Lung (tissue), 17 donors: ENCODE measurements at places on chromosomes 6 and 20.

DNA sequence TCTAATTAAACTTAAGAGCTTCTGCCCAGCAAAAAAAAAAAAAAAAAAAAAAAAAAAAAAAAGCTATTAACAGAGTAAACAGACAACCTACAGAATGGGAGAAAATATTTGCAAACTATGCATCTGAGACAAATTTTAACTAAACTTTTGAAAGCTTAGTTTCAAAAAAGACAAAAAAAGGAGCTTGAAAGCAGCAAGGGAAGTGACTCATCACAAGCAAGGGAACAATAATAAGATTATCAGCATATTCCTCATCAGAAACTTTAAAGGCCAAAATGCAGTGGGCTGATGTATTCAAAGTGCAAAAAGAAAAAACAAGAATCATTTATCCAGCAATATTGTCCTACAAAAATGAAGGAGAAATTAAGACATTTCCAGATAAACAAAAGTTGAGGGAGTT is 158.6 kb downstream of the RNF144B start:
- DNase-seq: no peak

GRCh38 chr6:159099276-159099675 is 54.5 kb upstream of the TAGAP start:
- DNase-seq: no peak

- peak; percentile 89 for DNase-seq
Measured at GRCh38 chr20:20498076-20498861, 130.4 kb downstream of the INSM1 start.

- no peak for DNase-seq
Measured at GRCh38 chr6:31567531-31568370, 4.3 kb upstream of the LTA start.

- DNase-seq: no peak
Measured at GRCh38 chr6:134389658-134390057, 71.7 kb upstream of the SGK1 start.

- no peak for DNase-seq
Measured at GRCh38 chr6:28978959-28979561, 26.1 kb downstream of the ZNF311 start.

DNA sequence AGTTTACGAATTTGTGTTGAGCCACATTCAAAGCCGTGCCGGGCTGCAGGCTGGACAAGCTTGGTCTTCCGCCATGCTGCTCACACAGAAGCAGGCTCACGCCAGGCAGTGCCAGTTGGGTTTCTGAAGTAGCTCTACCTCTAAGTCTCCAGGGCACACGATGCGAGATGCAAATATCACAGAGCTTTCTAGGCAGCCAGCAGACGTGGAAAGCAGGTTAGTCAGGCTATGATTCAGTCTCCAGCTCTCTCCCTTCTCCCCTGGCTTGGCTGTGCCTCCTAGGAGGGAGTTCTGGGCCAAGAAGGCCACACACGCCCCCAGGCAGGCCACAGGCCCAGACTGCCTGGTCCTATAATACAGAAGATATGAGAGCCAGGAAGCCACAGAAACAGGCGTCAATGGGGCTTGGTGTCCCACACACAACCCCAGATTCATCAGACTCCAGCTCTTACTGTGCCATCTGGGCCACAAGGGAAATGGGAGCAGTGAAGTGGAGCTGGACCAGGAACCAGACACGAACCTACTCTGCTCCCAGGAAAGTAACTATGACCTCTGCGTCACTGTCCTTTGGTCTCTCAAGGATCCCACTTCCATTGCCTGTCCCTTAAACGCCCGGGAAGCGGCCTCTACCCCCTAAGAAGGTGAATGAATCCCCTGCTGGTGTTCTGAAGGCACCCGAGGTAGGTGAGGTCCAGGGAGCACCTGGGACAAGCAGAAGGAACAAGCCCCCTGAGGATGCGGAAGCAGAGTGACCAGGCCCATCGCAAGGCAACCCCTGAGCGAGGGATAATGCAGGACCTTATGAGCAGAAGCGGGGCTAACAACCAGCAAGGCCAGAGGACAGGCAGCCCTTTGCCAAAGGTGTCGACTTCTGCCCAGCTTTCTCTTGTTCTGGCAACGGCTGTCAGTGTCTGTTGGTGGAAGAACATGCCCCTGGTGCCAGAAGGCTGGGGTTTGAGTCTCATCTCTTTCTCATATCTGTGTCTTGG is 61.2 kb downstream of the GFOD1 start:
- peak; percentile 52 for DNase-seq

GRCh38 chr6:25599516-25600085 is 52.4 kb upstream of the SCGN start:
- no peak for DNase-seq

- DNase-seq: no peak
Measured at GRCh38 chr6:116450769-116451740, 10.1 kb upstream of the CALHM6 start.

DNA sequence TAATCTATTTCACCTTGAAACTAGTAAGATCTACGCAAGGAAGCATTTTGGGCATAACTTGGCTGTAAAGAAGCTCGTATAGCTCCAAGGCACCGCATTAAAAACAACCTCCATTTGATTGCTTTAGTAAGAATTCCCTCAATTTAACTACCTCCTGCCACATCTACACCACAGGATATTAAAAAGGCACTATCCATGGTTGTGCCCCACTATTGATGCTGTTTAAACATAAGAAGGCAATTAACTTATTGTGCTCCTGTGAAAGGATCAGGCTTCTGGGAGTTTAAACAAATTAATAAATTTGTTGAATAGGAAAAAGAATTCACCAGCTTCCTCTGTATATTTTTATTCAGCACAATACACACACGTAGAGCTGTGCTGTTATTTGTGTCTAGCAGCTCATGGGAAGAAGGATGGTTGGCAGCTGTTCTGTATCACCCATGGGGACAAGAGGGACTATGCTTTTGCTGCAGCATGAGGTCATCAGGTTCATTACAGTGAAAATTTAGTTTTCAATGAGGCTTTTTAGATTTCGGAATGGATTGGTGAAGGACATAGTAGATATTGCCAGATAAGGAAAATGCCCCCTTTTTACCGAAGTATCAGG is 513.3 kb downstream of the HAO1 start:
- DNase-seq: no peak

- peak; percentile 24 for DNase-seq
Measured at GRCh38 chr20:45629496-45630100, at the start of gene WFDC10A. Gene WFDC10A, plus strand, starts transcription at chr20:45629739. Its CDS starts 75 bp downstream, at chr20:45629814.

GRCh38 chr6:129667034-129667433 is 42.9 kb downstream of the ARHGAP18 start:
- no peak for DNase-seq

DNA sequence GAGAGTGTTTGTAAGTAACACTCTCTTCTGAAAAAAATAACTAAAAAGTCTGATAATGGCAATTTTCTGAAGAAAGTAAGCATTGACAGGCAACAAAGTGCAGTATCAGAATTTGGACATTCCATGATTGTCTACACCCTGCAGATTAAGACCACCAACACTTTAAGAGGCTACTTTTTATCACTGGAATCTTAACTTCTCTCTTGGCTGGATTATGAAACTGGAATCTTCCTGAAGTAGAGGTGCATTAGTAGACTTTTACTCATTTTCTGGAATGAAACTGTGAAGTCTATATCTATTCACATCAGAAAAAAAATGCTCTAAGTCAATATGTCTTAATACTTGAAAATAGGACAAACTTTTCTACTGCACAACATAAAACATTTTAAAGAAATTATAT is 547.5 kb downstream of the COL12A1 start:
- DNase-seq: no peak

GRCh38 chr6:17490724-17491123 is 97.3 kb downstream of the CAP2 start:
- DNase-seq: peak; percentile 70

DNA sequence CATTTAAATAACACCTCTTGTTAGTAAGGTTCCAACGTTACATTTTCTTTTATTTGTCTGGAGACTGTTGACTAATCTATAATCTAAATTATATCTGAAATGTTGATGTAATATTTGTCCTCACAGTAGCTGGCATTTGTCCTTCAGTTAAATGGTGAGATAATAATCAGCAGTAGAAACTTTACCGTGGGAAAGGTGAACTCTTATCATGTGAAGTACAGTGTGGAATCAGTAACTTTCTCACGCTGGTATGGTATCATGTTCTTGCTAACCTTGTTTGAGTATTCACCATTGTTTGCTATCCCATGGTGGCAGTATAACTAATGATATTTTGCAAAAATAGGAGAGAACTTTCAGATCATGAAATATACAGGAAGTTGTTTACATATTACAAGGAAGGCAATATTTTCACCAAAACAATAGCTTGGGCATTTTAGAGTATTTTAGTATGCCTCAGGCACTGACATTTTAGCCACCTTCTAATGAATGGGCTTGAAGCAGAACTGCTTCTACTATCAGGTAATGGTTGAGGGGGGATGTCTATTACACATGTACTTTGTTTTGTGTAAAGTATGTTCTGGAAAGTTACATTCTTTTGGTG is 4.8 kb downstream of the GMNN start:
- no peak for DNase-seq

DNA sequence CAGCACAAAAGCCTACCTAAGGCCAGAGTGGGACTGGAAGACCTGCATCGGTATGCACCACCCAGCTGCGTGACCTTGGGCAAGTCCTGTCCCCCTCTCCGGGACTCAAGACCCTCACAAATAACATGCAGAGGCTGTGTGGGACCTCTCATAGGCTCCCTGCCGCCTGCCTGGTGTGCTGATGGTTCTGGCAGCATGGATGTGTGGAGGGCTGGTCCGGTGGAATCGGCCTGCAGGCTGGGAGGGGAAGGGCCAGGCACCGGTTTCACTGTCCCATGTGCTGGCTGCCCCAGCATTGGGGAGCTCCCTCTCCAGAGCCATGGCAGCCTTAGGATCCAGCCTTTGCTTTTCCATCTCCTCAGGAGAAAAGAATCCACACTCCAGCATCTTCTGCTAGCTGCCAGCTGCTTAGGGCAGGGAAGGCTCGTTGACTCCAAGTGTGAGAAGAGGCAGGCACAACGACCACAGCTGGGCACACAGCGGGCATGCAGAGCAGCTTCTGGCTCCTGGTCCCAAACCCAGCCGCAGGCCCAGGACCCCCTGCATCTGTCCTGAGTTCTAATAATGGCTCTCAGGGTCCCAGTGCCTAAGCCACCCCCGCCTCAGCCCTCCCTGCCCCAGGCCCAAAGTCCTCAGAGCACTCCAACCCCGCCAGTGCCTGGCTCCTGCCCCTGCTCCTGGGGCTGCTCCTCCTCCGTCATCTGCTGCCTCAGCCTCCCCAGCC is 32.5 kb downstream of the TFEB start:
- no peak for DNase-seq

DNA sequence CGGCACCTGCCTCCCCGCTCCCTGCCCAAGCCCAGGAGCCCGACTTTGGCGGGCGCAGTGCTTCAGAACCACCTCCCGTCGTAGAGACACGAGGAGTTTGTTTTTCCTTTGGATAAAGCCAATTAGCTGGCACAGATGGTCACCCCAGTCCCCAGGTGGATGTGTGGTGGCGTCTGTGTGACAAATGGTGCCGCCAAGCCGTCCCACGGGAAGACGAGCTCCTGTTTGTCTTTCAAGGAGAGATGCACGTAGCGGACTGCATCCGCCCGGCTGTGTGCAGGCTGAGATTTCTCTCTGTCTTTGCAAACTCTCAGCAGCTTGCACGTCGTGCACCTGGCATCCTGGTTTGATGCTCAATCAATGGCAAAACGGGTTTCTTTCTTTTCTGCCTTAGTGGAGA is 16.1 kb upstream of the MRGBP start:
- DNase-seq: no peak

DNA sequence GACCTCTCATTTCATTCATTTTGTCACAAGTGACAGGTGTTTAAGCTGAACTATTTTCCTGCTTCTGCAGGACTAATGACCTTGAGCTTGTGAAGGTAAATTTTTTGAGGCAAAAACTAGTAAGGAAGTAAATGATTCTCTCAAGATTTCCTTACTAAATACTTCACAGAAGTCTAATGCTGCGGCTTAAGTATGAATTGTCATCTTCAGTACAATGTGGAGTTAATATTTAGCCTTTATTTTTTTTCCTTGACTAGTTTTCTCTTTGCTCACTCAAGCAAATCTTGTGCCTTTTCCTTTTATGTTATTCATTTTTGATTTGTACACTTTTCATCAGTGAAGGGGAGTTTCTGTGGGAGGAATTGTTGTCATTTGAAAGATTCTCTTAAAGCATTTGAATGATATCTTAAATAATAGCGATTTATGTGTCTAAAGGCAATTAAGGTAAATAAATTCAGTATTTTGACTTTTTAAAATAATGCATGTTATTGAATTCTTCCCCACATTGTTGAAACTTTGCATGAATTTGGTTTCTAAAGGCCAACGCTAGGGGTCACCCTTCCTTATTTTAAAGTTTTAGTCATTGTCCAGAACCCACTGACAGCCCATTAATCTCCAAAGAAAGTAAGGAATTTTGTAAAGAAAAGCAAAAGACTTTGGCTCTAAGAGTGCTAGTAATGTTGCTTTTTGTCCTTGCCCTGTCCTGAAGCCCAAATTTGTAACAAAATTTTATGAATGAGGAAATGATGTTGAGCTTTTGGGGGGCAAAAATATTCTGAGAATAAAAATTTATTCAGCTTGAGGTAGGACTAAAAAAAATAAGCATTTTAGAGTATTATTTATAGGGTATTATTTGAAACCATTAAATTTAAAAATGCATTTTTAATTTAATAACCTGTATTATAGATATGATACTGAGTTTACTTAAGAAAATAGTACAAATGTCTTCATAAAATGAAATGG is 157.4 kb upstream of the LAMA2 start:
- no peak for DNase-seq

DNA sequence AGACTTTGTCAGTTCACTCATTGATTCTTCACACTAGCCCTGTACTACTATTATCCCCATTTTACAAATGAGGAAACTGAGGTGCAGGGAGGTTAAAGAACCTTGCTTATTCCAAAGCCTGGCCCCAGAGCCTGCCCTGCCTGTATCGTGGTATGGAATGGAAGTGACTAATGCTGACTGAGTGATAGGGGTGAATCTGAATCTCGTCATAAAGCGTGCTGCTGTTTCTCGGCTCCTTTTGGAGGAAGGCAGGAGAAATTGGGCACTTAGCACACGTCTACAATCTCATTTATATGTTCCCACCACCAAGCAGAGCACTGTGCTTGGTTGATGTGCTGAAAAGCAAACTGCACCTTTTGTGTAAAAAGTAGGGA is 17.1 kb downstream of the GFRA4 start:
- no peak for DNase-seq

- no peak for DNase-seq
Measured at GRCh38 chr6:75291331-75291730, 6.7 kb upstream of the TMEM30A start.

- no peak for DNase-seq
Measured at GRCh38 chr6:26311012-26311384, 54.0 kb upstream of the BTN3A2 start.
